Renal cortex interstitium (tissue), 15 donors: ENCODE measurements at places on chromosomes 1 and 21. TPM values are rescaled to one million over a fixed set of nuclear protein-coding genes. Genes with fewer than 3 reads are reported as not detected.

The ACTA1 gene
- polyA plus RNA-seq, result 0.89 TPM

The LAMC2 gene
- 6.0 TPM for polyA plus RNA-seq

The FAAH gene
- polyA plus RNA-seq, result 20.8 TPM

The INKA2 gene
- polyA plus RNA-seq, result 2.7 TPM

The ACTN2 gene
- polyA plus RNA-seq, result 0.92 TPM

The SERPINC1 gene
- polyA plus RNA-seq, result 0.40 TPM

GRCh38 chr1:170001266-170001665 is 73.2 kb downstream of the KIFAP3 start:
- no peak for DNase-seq

DNA sequence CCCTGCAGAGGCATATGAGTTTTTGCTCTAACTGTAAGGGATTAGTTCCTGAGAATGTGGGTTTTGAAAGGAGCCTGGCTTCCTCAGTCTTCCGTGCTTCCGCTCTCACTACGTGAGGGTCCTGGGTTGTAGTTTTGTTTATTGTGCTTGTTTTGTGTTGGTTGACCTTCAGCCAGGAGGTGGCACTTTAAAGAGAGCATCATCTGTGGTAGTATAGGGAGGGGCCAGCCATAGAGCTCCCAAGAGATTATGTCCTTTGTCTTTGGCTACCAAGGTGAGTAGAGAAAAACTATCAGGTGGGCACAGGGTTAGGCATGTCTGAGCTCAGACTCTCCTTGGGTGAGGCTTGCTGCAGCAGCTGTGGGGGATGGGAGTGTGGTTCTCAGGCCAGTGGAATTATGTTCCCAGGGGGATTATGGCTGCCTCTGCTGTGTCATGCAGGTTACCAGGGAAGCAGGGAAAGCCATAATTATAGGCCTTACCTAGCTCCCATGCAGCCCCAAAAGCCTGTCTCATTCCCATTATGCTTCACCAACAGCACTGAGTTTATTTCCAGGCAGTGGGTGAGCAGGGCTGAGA is 23.5 kb downstream of the CYP4B1 start:
- no peak for DNase-seq

- DNase-seq, result no peak
Measured at GRCh38 chr1:6800745-6801144, 15.5 kb downstream of the CAMTA1 start.

- DNase-seq, result no peak
Measured at GRCh38 chr1:7489586-7489985, 281.5 kb upstream of the VAMP3 start.

GRCh38 chr1:93614541-93614940 is 67.1 kb downstream of the BCAR3 start:
- no peak for DNase-seq

- no peak for DNase-seq
Measured at GRCh38 chr1:158371188-158371953, 17.7 kb downstream of the CD1E start.

DNA sequence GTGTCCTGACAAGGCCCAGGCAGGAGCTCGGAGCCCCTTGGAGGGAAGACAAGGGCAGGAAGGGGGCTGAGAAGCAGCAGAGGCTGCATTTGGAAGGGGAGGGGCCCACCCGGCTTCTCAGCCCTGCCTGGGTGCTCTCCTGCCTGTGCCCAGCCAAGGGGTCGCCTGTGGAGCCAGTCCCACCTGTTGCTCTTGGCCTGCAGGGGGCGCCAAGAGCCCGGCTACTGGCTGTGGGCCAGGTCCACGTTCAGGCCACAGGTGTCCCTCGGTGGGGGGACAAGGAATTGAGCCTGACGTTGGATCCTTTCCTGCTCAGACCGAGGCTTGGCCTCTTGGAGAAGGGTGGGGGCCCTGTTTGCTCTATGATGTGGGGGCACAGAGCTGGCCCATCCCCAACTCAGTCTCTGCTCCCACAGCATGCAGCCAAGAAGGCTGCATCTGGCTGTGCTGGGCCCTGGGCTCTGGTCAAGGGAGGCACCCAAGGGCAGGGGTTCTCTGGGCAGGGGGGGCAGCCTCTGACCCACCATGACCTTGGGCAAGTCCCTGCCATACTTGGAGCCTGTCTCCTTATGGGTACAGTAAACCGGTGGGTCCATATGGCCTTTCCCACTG is 10.9 kb downstream of the WNT4 start:
- no peak for DNase-seq

GRCh38 chr21:31349208-31349607 is 5.1 kb upstream of the TIAM1 start:
- no peak for DNase-seq

GRCh38 chr21:45390831-45391742 is 13.9 kb upstream of the COL18A1 start:
- DNase-seq, result no peak

DNA sequence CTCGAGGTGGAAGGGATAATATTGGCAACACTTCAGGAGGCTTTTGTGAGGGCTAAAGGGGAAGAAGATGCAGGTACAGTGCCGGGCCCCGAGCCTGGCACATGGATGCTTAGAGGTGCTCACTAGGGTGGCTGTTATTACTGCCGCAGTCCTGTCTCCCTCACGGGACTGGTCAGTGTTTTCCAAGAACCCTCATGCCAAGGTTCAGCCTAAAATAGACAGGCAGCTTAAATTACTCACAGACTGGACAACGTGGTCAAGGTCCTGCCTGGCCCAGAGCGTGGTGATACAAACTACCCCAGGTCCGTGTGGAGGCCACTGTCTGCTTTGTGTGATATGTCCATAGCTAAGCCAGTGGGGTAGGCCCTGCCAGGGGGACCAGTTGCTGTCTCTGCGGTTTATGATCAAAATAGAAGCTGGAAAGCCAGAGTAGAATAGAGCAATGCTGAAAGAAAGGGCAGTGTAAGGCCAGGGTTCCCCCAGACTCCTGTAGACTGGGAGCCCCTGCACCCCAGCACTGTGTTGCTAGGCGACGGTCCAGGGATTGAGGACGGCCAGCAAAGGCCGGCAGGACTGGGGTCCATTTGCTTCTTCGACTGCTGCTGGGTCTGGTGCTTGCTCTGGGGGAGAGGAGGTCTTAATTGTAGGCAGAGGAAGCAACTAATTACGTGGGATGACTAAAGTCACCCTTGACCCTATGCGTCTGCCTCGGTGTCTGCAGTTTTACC is 36.1 kb downstream of the ELAPOR1 start:
- DNase-seq, result no peak

DNA sequence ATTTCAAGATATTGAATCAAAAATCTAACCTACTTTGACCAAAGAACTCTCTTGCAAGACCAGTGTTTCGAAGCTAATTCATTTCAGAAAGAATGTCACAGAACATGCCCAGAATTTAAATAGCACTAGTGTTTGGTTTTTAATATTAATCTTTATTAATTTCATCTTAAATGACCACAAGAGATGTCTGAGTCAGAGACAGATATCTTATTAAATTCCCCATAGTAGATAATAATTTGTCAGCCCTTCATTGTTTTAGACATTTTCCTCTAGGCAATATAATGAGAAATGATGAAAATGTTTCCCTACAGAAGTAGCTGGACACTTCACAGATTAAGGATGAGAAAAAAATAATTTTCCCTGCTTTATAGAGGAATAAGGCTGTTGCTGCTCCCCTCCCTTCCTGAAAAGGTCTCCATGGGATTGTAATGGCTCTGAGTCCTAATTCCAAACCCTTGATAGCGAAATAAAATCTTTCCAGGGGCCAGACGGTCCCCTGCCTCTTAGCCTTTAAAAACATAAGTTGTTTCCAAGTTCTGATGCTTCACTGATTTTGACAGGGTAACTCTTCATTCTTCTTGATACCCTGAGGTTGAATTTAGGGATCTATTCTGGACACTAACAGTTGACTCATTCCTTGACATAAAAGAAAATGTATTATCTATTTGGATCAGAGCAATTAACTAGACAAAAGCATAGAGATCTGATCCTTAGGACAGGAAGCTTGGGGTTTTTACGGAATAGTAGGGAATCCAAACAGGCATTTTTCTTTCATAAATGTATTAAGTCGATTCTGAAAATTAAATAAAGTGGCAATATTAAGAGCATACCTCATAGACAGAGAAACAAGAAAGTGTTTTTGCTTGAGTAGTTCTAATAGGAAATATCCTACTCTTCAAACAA is 820.8 kb downstream of the BRINP3 start:
- DNase-seq, result no peak

GRCh38 chr1:33719326-33719725 is 144.6 kb upstream of the HMGB4 start:
- no peak for DNase-seq
